DMS 273 treated with DMSO at 0.1 percent for 48 hours (cell line): ENCODE measurements at places on chromosomes 7 and 10.

- no peak for DNase-seq
Measured at GRCh38 chr7:42493436-42494198, 256.6 kb upstream of the GLI3 start.

GRCh38 chr7:43895847-43896415, 10.5 kb downstream of the URGCP start:
- DNase-seq = no peak

GRCh38 chr10:60797200-60797599, 18.9 kb downstream of the CDK1 start:
- DNase-seq = no peak

GRCh38 chr10:79239275-79239779, 107.9 kb upstream of the PPIF start:
- no peak for DNase-seq

- no peak for DNase-seq
Measured at GRCh38 chr10:101993221-101993620, 62.8 kb downstream of the ARMH3 start.

GRCh38 chr7:80450621-80451308, 61.1 kb downstream of the GNAT3 start:
- no peak for DNase-seq

DNA sequence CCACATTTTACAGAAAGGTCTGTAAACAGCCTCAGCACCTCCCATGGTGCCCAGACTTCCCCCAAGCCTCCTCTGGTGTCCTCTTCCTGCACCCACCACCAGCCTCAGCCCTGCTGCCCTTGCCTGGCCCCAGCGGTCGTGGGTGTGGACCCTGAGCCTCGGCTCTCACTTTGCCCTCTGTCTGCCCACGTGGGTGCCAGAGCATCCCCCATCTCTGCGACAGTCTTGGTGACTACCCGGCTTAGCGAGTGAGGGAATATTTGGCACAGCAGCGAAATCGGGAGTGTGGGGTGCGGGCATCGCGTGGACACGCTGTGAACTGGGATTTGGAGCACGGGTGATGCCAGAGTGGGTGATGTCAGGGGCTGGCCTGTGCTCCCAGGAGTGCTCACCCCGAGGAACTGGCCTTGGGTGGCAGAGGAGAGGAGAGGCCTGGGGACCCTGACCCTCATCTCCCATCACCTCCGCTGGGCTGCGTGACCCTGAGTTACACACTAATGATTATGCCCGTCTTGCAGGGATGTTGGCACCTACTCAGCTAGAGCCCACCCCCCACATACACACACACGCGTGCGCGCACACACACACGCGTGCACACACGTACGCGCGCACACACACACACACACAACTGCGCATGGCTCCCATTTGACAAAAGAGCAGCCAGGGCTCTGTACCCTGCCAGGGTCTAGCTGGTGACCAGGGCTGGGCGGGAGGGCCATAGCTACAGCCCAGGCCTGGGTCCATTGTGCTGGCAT, 8.7 kb downstream of the ELFN1 start:
- DNase-seq = no peak

GRCh38 chr10:17122726-17123661, 6.6 kb downstream of the CUBN start:
- DNase-seq = no peak

DNA sequence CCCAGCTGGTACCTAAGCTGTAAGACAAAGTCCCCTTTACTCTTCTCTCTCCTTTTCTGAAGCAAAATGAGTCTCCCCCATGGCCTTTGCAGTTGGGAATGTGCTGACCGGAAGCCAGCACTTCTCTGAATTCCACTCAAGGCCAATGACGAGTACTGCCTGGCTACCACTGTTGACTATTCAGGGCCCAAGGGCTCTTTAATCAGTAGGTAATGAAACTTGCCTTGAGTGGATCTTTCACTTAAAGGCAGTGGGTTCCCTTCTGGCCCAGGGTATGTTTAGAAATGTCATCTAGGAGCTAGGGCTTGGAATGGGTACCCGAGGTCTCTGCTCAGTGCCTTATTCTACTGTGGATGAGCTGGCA, 197.1 kb downstream of the BBS9 start:
- no peak for DNase-seq

GRCh38 chr7:5183155-5183554, 6.9 kb upstream of the WIPI2 start:
- DNase-seq = no peak
